ENCODE measurements at places on chromosomes 3 and 15.

DNA sequence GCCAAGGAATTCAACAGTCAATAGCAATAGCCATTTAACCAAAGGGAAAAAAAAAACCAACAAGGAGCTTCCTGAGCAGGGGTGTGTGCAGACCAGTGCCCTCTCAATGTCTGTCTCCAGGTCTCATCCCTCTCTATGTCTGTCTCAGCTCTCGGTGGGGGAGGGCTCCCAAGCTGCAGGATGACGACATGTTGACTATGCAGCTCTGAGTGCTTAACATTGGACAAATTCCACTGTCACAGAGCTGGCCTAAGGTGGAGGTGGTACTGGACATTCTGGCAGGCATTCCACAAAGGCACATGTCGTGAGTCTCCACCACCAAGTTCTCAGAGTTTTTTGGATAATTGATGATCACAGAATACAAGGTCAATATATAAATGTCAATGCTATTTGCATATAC is 2.0 kb upstream of the CAPN7 start:
- no peak for DNase-seq

DNA sequence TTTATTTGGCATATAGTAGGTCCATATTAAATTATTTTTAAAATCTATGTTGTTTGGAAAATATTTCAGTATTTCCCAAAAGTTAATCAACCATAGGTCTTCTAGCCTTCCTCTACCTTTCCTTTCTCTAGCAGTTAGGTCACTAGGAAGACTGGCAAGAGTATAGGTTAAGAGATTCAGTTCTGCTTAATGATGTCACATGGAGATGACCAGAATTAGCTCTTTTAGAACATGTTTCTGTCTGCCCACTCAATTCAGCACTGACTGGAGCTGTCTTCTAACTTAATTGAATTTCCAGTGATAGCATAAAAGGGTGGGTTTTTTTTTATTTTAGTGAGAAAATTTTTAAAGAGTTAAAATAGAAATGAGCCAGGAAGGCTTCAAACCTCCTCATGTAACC is 23.8 kb upstream of the ZBED2 start:
- DNase-seq, result no peak

DNA sequence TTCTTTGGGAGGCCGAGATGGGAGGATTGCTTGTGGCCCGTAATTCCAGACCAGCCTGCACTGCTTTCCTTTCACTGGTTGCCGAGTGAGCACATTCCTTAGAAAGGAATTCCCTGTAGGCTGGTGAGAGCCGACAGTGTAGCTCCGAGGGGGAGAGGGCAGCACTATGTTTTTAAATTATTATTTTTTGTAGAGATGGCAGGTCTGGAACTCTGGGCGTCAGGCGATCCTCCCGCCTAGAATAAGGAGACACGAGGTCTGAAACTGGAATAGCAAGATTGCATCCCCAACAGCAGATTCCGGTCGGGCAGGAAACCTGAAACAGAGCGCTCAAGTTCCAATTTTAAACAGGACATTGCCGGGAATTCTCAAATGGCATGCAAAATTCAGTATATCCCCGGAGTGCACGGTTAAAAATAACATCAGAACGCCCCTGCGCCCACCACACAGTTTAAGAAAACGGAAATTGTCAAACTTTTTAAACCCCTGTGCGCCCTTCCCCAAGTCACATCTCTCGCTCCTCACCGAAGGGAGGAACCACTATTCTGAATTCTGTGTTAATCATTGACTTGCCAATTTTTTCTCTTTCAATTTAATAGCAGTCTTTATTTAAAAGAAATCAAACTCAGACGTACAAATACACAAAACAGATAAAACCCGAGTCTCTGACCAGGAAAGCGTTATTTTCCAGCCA is 643 bp upstream of the RNU5B-1 start:
- no peak for DNase-seq

DNA sequence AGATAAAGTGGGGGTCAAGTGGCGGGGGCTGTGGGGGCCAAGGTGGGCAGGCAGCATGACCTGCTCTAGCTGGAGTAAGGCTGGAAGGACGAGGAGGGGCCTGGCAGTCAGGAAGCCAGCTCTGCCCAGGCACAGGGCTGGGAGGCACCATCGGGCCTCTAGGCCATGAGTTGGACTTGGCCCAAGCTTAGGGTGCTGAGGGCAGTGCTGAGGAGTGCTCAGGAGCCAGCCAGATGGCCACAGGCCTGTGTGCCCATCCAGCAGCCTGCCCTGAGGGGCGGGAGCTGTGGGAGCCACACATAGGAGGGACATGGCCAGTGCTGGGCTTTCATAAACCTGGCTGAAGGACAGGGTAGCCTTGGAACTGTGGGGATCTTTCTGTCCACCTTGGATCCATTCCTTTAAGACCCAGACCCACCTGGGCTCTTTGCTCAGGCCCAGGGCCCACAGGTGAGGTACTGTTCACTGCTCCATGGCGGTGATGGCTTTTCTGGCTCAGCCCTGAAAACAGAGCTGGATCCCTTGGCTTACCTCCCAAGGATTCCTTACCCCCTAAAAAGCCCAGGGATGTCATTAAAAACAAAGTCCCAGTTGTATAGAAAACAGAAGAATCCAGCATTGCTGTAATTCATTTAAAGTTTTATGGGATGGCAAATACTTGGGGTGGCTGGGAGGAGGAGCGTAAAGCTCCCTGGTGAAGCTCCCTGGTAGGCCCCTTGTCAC is 137.0 kb downstream of the DNAJB8 start:
- no peak for DNase-seq

DNA sequence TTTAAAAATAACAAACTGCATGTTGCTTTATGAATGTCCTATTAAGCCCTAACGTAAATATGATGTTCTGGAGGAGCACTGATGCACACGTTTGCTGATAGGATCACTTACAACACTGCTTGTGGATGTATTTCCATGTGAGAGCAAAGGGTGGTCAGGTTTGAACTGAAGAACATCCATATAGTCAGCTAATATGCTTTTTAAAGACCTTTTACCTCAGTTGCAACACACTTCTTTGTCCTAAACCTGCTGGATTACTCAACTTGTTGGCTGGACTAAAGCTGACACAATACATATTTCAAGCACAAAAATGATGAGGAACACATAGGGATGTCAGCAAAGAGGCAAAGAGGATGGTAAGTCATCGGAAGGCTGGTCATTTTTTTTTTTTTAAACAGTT is 186.6 kb downstream of the TIGIT start:
- DNase-seq, result no peak

DNA sequence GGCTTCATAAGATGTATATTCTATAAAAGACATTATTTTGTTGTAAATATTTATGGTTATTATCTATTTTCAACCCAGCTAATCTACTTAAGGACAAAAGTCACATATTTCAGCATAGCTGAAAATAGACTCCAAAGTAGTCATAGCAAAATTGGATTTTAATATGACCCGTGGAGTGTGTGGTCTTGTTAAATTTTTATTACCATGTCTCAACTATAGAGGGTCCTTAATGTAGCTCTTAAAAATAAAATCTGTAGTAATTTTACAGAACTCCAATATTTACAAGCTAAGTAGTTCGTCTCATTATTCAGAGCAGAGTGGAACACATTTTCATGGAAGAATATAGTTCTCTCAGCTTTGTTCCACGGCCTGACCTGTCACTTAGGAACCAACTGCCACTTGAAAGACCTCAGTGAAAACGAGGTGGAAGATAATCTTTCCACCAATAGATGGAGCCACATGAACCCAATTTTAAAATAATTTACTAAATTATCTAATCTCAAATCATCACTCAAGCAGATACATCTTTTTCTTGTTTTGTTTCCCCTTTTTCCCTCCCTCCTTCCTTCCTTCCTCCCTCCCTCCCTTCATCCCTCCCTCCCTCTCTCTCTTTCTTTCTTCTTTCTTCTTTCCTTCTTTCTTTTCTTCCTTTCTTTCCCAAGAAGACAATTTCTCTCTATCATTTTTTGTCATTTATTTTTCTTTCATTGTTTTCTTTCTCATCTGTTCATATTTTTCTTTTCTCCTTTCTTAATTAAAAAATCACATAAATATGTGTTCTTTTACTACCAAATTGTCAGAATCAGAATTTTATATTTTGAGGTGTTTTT is 97.2 kb downstream of the CLDN1 start:
- no peak for DNase-seq
